Mesothelial cell of epicardium (in vitro differentiated cells): ENCODE measurements at places on chromosomes 1 and 21.

- no peak overlapping the region for H3K27ac ChIP-seq
- no peaks in the 10 kb centered on the region for H3K27me3 ChIP-seq
- DNase-seq = no peak
- no peaks in the 10 kb centered on the region for H3K36me3 ChIP-seq
- peaks cover 8% of the 10 kb centered on the region for H3K4me1 ChIP-seq
Measured at GRCh38 chr1:198771563-198772153, 132.8 kb downstream of the PTPRC start.

DNA sequence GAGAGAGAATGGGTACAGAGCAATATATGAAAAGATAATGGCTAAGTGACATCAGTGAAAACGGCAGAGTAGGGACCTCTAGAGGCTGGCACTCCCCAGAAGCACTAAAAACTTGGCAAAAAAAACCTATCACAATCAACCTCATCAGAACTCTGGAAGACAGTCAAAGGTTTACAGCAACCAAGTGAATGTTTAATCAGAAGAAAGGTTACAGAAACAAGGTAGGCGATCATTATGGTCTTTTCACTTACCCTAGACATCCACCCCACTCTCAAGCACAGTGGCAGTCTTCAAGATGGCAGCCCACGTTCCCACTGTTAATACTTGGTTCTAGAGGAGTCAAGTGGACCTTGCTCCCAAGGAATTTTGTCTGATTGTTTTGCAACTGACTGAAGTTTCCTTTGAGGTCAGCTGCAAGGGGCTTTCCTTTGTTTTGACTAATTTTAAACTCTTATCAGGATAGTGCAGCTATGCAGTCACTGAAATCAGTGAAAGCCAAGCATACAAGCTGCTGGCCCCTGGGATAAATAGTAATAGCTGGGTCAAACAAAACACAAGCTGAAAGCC, 7.2 kb downstream of the KIFAP3 start:
- no peaks in the 10 kb centered on the region for H3K27me3 ChIP-seq
- peaks cover 9% of the 10 kb centered on the region for H3K4me1 ChIP-seq
- H3K27ac ChIP-seq = peak overlapping the region; percentile 22

GRCh38 chr1:203478986-203479385, 3.4 kb downstream of the PRELP start:
- H3K4me3 ChIP-seq = no peak overlapping the region
- H3K4me1 ChIP-seq = peaks cover 31% of the 10 kb centered on the region
- no peaks in the 10 kb centered on the region for H3K27me3 ChIP-seq
- no peak overlapping the region for H3K27ac ChIP-seq

DNA sequence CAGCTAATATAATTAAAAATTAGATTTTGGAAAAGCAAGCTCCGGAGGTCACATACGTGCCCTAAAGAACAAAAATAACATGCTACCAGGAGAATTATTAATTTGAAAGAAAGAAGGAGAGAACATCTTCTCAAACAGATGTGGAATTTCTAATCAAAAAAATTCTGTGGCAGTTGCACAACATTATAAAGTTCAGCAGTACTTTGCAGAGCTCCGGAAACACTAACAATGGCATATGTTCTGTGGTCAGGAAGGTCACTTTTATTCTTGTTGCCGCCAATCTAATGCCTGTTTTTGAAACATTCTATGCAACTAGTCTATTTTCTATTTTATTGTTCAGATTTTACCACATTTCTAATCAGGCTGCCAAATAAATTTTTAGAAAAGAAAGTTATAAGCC, 186.8 kb downstream of the SMYD3 start:
- no peak for DNase-seq
- H3K36me3 ChIP-seq = no peaks in the 10 kb centered on the region
- no peak overlapping the region for H3K4me3 ChIP-seq
- H3K27ac ChIP-seq = no peak overlapping the region
- H3K27me3 ChIP-seq = no peaks in the 10 kb centered on the region

- H3K4me1 ChIP-seq = no peaks in the 10 kb centered on the region
- no peak overlapping the region for H3K27ac ChIP-seq
- no peaks in the 10 kb centered on the region for H3K36me3 ChIP-seq
- DNase-seq = no peak
- H3K4me3 ChIP-seq = no peak overlapping the region
Measured at GRCh38 chr21:40373761-40374160, 473.2 kb downstream of the DSCAM start.
